ENCODE measurements at places on chromosomes 5 and 9. TPM values are rescaled to one million over a fixed set of nuclear protein-coding genes. Genes with fewer than 3 reads are reported as not detected.

KIAA1958 gene
- total RNA-seq = 2.8 TPM

RANBP3L gene
- total RNA-seq = not detected

PITX1 gene
- total RNA-seq = not detected

HTR4 gene
- total RNA-seq = not detected

PFN3 gene
- not detected for total RNA-seq

SURF6 gene
- 13.6 TPM for total RNA-seq

SPINK7 gene
- not detected for total RNA-seq

TXNDC8 gene
- not detected for total RNA-seq

PIP5KL1 gene
- total RNA-seq = 2.3 TPM

RCL1 gene
- 28.1 TPM for total RNA-seq

IL3 gene
- not detected for total RNA-seq

GFI1B gene
- total RNA-seq = 1.1 TPM

ARHGEF28 gene
- total RNA-seq = 0.16 TPM

PDE8B gene
- not detected for total RNA-seq

NEURL1B gene
- 0.23 TPM for total RNA-seq

MSMP gene
- not detected for total RNA-seq

ANKRD34B gene
- total RNA-seq = not detected

FCN1 gene
- total RNA-seq = 27.8 TPM

HEXB gene
- total RNA-seq = 38.2 TPM

SEMA6A gene
- total RNA-seq = not detected

SLC46A2 gene
- total RNA-seq = 0.47 TPM

All from T-helper 17 cell (primary cell).